ENCODE measurements at places on chromosomes 6 and 20. TPM values are rescaled to one million over a fixed set of nuclear protein-coding genes. Genes with fewer than 3 reads are reported as not detected.
A peak's percentile ranks its signal among the peaks of the same experiment; 100 is the strongest.

ZSCAN23 gene
- total RNA-seq: 1.5 TPM

HDAC2 gene
- total RNA-seq: 44.3 TPM

GCNT2 gene
- 49.0 TPM for total RNA-seq

CAPN11 gene
- total RNA-seq: 0.25 TPM

PRR18 gene
- not detected for total RNA-seq

PRELID3B gene
- total RNA-seq: 46.6 TPM

VSX1 gene
- total RNA-seq: 0.33 TPM

BMP2 gene
- 2.4 TPM for total RNA-seq

TPBG gene
- 2.6 TPM for total RNA-seq

SPDEF gene
- total RNA-seq: 0.11 TPM

LINC00237 gene
- not detected for total RNA-seq

FARS2 gene
- 16.7 TPM for total RNA-seq

OLIG3 gene
- total RNA-seq: not detected

EXOC2 gene
- 15.6 TPM for total RNA-seq

PI3 gene
- total RNA-seq: not detected

EDN1 gene
- total RNA-seq: 5.9 TPM

NRN1 gene
- total RNA-seq: 8.8 TPM

TRIM40 gene
- not detected for total RNA-seq

CALHM4 gene
- total RNA-seq: not detected

BCLAF1 gene
- 53.2 TPM for total RNA-seq

- no peak for DNase-seq
These were observed 50.8 kb downstream of the BCAS4 start for GRCh38 chr20:50845566-50846215.

GRCh38 chr6:3962291-3963280, 113.4 kb downstream of the FAM50B start:
- no peak for DNase-seq

DNA sequence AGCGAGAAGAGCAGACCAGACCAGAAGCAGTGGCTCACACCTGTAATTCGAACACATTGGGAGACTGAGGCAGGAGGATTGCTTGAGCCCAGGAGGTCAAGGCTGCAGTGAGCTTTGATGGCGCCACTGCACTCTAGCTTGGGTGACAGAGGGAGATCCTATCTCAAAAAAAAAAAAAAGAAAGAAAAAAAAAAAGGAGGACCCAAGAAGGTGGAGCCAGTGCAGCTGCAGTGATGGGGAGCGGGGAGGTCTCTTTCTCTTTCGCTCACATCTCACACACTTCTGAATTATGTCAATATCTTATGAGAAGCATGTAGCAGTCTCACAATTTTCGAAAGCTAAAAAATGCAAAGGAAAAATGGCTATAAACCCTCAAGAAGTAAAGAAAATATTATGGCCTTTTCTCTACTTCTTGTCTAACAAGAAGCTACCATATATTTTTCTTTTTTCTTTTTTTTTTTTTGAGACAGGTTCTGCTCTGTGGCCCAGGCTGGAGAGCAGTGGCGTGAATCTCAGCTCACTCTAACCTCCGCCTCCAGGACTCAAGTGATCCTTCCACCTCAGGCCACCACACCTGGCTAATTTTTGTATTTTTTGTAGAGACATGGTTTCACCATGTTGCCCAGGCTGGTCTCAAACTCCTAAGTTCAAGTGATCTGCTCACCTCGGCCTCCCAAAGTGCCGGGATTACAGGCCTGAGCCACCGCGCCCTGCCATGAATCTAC, 3.8 kb upstream of the SPO11 start:
- no peak for DNase-seq

- no peak for DNase-seq
These were observed 1065.0 kb downstream of the EPHA7 start for GRCh38 chr6:92354270-92354829.

- DNase-seq: no peak
These were observed 18.6 kb downstream of the ARID1B start for GRCh38 chr6:156795825-156796224.

GRCh38 chr20:51061418-51062045, 38.6 kb upstream of the KCNG1 start:
- no peak for DNase-seq

- no peak for DNase-seq
These were observed 21.7 kb upstream of the SLC17A3 start for GRCh38 chr6:25895771-25896170.

DNA sequence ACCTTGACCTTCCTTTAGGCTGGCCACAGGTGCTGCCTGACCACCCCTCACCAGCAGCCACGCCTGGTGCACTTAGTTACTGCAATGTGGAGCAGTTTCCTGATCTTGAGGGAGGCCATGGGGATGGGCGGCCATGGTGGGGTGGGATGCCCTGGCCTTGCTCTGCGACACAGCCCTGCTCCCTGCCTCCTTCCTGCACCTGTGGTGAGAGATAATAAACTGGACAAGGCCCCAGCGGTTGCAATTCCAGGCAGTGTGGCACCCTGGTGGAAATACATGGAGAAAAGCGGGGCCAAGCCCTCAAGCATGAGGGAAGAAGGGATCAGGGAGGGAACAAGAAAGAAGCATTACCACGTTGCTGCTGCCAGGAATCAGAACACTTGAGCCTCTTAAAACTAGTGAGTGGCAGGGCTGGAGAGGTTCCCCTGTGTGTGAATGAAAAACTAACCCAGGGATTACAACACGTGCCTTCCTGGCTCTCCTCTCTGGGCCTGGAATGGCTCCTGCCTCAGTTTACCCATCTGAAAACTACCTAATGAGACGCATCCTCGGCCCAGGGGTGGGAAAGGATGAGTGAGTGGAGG, 213.2 kb downstream of the LY86 start:
- DNase-seq: no peak

DNA sequence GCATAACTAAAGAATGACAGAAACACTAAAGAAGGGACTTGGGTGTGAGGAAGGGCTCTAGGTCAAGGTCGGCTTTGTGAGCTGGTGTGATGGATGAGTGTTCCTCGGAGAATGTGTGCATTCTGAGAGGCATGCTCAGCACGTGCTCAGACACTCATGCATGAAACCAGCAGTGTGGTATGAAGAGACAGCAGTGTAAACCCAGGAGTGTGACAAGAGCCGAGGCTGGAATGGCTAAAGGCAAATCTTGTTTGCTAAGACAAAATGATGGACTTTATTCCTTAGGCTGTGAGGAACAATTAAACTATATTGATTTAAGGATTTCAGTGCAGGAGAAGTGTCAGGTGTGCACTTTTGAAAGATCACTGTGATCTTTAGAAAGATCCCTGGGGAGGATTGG, 107.4 kb upstream of the MAP7 start:
- no peak for DNase-seq

DNA sequence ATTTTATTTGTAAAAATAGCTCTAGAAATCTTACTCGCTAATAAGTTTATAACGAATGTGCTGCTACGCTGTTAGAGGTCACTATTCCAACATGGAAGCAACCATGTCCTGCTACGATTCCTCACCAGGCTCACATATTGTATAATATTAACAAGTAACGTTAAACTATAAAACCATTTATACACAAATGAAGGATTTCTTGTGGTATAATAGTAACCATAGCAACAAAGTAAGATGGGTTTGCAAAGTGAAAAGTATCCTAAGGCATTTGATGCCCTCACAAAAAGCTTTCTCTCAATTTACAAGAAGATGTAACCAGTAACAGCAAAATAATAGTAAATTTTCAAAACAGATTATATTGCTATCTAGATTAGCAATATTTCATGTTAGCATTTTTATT, 117.2 kb downstream of the PRKN start:
- DNase-seq: no peak

DNA sequence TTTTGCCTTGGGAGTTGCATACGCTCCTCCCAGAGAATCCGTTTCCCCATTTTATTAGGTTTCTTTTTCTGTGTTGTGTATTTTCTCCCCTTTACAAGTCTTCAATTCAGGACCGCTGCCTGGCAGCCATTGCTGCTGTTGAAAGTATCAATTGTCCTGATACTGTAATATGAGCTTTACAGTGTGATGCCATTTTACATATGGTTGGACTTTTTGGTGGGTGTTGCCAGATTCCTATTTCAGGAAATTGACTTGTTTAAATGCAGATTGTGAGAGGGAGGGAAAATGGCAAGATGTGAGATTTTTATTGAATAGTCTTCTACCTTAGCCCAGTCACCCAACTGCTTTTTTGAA, 1.2 kb downstream of the PANK2 start:
- DNase-seq: no peak

DNA sequence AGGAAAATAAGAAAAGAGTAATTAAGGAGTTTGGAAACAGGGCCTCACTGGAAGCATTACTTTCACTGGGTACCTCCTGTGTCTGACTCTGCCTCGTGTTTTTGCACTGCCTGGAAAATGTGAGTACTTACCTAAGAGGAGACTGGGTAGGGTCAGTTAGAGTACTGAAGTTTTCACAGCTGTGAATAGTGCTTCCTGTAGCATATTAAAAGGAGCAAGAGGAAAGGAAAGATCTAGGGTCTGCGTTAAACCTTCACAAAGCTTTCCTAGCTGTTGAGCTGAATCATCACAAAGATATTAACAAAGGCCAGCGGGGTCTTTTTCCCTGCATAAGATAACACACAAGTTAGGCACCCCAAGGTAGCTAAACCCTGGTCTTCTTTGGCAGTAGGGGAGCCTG, 82.3 kb downstream of the MLIP start:
- DNase-seq: no peak

DNA sequence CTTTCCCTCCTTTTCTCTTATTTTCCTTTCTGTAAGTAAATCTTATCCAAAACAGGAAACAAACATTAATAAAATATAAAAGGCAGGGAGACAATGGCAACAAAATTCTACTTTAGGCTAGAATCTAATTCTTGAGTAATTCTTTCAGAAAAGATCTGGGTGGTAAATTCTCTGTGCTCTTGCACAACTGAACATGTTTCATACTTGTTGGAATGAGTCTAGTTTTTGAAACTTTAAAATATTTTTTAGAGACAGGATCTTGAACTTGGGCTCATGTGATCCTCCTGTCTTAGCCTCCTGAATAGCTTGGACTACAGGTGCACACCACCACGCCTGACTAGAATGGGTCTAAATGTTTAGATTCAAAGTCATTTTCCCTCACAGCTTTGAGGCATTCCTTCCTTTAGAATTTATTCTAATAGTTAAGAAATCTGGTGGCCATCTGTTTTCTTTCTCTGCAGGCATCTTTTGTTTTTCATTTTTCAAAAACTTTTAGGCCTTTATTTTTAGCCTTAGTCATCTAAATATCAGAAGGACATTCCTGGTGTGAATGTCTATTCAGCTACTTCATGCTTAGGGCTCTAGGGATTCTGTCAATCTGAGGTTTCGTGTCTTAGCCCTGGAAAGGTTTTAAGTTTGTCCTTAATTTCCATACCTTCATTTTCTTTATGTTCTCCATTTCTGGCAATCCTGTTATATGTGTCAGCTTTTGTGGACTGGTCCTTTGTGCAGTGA, 76.5 kb downstream of the CDKAL1 start:
- DNase-seq: no peak

DNA sequence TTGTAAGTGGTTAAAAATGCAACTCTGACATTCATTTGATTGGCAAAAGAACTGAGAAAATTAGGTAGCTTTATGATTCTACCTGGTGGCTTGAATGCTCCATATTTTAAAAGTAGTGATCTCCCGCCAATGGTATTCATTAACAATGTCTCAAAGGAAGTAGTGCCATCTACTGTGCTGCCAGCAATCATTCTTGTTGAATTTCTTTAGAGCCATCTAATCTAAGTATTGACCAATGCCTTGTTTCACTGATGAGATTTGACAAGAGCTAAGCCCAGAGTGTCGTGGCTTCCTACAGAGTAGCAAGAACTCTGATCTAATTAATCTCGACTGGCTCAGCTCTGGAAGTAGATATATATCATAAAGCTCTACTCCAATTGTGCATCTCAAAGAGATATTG, 696.7 kb downstream of the C6orf118 start:
- DNase-seq: no peak

- no peak for DNase-seq
These were observed 100.8 kb upstream of the GPR6 start for GRCh38 chr6:109877028-109878004.

DNA sequence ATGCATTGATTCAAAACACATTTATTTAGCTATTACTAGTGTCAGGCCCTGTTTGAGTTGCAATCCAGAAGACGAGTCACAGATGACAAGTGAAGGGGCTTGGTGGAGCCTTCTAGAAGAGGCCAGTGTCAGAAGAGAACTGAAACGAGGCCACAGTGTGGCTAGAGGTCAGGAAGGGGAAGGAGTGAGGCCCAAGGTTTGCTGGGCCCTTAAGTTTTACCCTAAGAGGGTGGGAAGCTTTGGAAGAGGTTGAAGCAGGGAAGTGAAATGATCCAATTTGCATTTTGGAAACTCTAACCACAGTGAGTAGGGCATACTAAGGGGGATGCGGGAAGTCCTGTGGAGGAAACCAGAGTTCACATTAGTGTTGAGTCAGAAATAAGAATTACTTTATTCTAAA, 25.0 kb downstream of the TTK start:
- no peak for DNase-seq

GRCh38 chr6:125257351-125257750, 44.4 kb downstream of the HDDC2 start:
- DNase-seq: no peak

DNA sequence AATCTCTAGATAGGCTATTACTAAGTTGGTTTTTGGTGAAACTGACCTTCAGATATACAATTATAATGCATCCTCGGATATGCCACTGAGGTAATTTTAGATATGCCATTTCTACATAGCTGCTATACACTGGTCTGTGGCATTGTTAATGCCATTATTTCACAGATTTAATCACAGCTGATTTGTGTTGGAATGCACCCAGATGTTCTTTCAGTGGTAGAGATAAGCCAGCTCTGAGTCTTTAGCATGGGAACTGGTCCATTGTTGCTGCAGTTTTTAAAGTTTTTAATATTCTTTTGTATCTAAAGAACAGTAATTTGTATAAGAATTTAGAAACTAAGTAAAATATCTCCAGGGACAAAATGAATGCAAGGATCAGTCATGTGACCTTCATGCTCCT, 6.8 kb downstream of the TMX4 start:
- no peak for DNase-seq

DNA sequence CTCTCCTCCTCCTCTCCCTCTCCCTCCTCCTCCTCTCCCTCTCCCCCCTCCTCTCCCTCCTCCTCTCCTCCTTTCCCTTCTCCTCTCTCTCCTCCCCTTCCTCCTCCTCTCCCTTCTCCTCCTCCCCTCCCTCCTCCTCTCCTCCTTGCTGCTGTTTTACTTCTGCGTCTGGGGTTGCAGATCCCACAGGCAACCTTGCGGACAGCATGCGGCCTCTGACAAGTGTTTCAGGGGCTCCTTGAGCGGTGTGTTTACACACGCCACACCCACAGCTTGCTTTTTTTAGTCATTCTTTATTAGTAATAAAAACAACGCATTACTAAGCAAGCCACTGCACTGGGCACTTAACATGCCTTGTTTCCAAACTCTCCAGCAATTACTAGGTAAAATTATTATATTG, 81.9 kb downstream of the TFAP2C start:
- DNase-seq: no peak

- peak; percentile 53 for DNase-seq
These were observed 40.9 kb downstream of the ALDH8A1 start for GRCh38 chr6:134908906-134909516.

- no peak for DNase-seq
These were observed 87.8 kb downstream of the CDH26 start for GRCh38 chr20:60046011-60046413.

Measured in left ventricle myocardium inferior (tissue), 1 donor.